HCT116 (cell line): ENCODE measurements at places on chromosomes 3 and 15.
A peak's percentile ranks its signal among the peaks of the same experiment; 100 is the strongest.

- no peaks in the 10 kb centered on the region for H3K4me1 ChIP-seq
- no peak overlapping the region for H3K27ac ChIP-seq
- DNase-seq: no peak
Measured at GRCh38 chr3:105423397-105423796, 56.7 kb downstream of the ALCAM start.

DNA sequence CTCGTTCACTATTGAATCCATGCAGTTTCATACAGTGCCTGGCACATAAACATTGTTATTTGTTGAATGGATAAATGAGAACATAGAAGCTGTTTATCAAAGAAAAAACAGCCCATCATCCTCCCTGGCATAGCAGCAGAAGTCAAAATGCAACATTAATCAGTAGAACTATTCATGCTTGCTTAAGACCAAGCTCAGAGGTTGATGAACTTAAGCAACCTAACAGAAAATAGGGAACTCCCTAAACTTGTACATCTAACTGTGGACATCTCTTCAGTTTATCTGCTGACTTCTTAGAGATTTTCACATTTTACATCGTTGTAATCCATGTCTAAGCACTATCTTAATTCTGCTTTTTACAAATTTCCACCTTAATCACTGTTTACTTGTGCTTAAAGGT lies 29.2 kb downstream of the SENP8 start:
- H3K27me3 ChIP-seq: no peaks in the 10 kb centered on the region
- DNase-seq: no peak
- no peak overlapping the region for H3K27ac ChIP-seq
- H3K36me3 ChIP-seq: no peaks in the 10 kb centered on the region
- no peaks in the 10 kb centered on the region for H3K4me1 ChIP-seq

- DNase-seq: no peak
- no peaks in the 10 kb centered on the region for H3K36me3 ChIP-seq
- no peak overlapping the region for H3K4me3 ChIP-seq
Measured at GRCh38 chr3:73727854-73728253, 103.1 kb upstream of the PDZRN3 start.

GRCh38 chr3:50296721-50297383 lies 2.4 kb downstream of the HYAL3 start:
- no peak for DNase-seq
- H3K27ac ChIP-seq: no peak overlapping the region
- no peak overlapping the region for H3K4me3 ChIP-seq
- H3K27me3 ChIP-seq: no peaks in the 10 kb centered on the region

DNA sequence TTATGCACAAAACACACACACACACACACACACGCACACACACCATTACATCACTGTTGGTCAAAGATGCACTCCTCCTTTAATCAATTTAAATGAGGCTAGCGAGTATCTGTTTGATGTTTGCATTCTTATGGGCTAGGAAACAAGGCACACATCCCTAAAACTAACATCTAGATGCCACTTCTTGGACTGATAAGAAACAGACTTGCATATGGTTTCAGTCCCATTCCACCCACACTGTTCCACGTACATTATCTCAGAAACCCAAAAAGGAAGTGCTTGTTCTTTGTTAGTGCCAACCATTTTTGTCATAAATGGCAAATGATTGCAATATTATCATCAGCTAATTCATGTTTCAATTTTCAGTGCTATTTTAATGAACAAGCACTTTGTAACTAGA lies 69.5 kb downstream of the CCR1 start:
- H3K27me3 ChIP-seq: peaks cover 4% of the 10 kb centered on the region; the same call in 1 of the 2 replicates
- H3K27ac ChIP-seq: no peak overlapping the region
- H3K36me3 ChIP-seq: no peaks in the 10 kb centered on the region
- no peak for DNase-seq
- no peak overlapping the region for H3K4me3 ChIP-seq

DNA sequence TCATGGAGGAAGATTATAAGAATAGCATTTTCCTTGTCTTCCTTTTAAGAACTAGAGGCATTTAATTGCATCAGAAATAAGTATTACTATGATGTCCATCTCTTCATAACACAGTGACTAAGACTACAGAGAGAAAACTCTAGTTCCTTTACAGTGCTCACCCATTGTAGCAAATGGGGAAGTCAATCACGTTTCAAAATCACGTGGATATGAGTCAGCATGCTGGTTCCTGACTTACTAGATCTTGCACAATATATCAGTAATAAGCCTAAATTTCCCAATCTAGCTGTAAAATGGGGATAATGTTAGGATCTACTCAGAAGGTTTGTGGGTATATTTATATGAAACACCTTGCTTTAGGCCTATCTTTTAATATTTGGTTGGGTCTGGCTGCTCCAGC lies 254.8 kb upstream of the EOMES start:
- DNase-seq: no peak
- H3K36me3 ChIP-seq: no peaks in the 10 kb centered on the region
- no peaks in the 10 kb centered on the region for H3K27me3 ChIP-seq
- no peak overlapping the region for H3K4me3 ChIP-seq
- H3K4me1 ChIP-seq: no peaks in the 10 kb centered on the region

DNA sequence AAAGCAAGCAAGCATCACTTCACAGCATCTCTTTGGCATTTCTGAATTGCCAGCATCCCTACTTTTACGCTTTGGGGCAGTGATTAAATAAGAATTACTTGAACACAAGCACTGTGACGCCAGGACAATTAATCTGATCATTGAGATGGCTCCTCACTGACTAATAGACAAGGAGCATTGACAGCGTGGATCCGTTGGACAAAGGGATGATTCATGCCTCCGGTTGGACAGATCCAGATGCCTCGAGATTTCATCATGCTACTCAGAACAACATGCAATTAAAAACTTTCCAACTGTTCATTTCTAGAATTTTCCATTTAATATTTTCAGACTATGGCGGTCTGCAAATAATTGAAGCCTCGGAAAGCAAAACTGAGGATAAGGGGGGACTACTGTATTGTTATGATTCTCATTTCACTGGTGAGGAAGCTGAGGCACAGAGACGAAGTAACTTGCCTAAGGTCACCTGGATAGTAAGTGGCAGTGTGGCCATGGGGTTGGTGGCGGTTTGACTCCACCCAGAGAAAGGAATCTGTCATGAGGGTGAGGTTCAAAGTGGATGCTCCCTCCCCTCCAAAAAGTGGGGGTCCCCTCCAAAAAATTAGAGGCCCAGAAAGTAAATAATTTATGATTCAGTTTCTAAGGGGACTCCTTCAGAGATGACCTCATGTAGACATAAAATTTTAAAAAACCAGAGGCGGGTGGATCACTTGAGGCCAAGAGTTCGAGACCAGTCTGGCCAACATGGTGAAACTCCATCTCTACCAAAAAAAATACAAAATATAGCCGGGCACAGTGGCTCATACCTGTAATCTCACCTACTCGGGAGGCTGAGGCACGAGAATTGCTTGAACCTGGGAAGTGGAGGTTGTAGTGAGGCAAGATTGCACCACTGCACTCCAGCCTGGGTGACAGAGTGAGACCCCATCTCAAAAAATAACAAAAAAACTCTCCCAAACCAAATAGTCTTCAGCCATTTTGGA lies 12.3 kb upstream of the PGPEP1L start:
- peaks cover 21% of the 10 kb centered on the region for H3K4me1 ChIP-seq
- H3K27me3 ChIP-seq: no peaks in the 10 kb centered on the region

GRCh38 chr3:4745235-4745610 lies 234.0 kb upstream of the BHLHE40 start:
- no peaks in the 10 kb centered on the region for H3K36me3 ChIP-seq

DNA sequence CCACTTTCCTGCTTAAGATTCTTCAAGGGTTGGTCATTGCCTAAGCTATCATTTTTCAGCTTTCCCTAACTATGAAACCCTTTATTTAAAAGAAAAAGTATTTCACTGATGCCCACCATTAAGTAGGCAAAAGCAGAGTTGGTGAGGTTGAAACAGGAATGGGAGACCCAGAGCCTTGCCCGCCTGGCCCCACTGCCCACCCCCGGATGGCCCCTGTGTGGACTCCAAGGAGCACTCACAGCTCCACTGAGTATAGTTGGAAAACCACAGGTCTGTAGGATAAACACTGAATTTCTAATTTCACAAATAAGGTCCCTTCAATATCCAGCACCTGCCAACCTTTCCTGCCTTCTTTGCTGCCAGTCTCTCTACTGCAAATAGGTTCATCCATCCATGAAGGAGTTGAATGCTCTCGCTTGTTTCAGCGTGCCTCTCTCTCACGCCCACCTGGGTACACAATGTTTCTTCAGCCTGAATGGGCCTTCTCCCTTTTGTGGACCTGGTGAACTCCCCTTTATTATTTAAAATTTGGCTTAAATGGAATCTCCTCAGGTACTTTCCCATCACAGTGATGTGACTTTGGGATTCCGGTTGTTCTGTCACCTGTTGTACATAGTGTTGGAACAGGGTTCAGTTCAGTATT lies 8.7 kb upstream of the ACAP2 start:
- no peaks in the 10 kb centered on the region for H3K27me3 ChIP-seq
- H3K36me3 ChIP-seq: no peaks in the 10 kb centered on the region
- H3K4me1 ChIP-seq: no peaks in the 10 kb centered on the region
- DNase-seq: no peak
- H3K4me3 ChIP-seq: no peak overlapping the region

DNA sequence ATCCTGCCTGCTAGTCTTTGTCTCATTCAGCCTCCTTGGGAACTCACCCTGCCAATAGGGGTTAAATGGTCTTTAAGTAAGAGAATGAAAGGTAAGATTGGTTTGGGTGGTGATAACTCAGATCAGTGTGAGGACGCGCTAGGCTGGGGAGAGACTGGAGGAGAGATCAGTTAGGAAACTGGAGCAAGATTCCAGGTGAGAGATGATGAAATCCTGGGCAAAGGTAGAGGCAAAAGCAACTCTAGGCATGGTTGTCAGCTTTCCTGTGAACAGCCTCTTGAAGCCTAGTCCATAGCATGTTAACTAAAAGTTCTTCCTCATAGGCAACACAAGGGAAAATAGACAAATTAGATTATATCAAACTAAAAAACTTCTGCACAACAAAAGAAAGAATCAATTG lies 145.2 kb upstream of the ANKRD28 start:
- no peak for DNase-seq
- no peaks in the 10 kb centered on the region for H3K36me3 ChIP-seq
- no peaks in the 10 kb centered on the region for H3K27me3 ChIP-seq
- no peak overlapping the region for H3K4me3 ChIP-seq

- H3K4me1 ChIP-seq: no peaks in the 10 kb centered on the region; the same call in 1 of the 2 replicates
- no peak for DNase-seq
- H3K4me3 ChIP-seq: no peak overlapping the region
Measured at GRCh38 chr3:37712918-37713817, 148.5 kb upstream of the CTDSPL start.

DNA sequence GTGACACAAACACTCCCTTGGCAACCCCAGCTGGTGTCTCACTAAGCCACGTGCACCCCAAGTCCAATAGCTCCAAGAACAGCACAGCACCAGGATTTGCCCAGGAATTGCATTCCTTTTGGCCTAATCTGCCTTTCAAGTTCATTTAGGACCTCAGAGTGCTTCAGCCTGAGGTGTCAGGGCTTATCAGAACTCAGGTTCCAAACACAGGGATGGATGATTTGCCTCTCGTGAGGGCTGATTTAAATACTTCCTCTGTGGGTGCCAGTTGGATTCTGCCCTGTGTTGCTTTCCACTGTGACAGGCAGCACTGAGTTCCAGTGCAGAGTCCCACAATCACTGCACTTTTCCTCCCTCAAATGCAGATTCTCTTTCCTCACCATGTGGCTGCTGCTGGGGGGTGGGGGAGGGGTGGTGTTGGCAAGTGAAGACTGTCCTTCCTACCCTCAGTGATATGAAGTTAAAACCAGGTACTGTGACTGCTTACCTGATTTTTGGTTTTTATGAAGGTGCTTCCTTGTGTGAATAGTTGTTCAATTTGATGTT lies 204.3 kb upstream of the STAC start:
- H3K27ac ChIP-seq: no peak overlapping the region
- no peaks in the 10 kb centered on the region for H3K27me3 ChIP-seq
- no peak for DNase-seq
- no peaks in the 10 kb centered on the region for H3K4me1 ChIP-seq
- no peaks in the 10 kb centered on the region for H3K36me3 ChIP-seq
- no peak overlapping the region for H3K4me3 ChIP-seq

GRCh38 chr3:62109534-62109933 lies 263.8 kb downstream of the FEZF2 start:
- no peaks in the 10 kb centered on the region for H3K27me3 ChIP-seq
- H3K4me1 ChIP-seq: peaks cover 3% of the 10 kb centered on the region; the same call in 1 of the 2 replicates
- no peak overlapping the region for H3K4me3 ChIP-seq
- H3K27ac ChIP-seq: no peak overlapping the region
- DNase-seq: no peak
- no peaks in the 10 kb centered on the region for H3K36me3 ChIP-seq

DNA sequence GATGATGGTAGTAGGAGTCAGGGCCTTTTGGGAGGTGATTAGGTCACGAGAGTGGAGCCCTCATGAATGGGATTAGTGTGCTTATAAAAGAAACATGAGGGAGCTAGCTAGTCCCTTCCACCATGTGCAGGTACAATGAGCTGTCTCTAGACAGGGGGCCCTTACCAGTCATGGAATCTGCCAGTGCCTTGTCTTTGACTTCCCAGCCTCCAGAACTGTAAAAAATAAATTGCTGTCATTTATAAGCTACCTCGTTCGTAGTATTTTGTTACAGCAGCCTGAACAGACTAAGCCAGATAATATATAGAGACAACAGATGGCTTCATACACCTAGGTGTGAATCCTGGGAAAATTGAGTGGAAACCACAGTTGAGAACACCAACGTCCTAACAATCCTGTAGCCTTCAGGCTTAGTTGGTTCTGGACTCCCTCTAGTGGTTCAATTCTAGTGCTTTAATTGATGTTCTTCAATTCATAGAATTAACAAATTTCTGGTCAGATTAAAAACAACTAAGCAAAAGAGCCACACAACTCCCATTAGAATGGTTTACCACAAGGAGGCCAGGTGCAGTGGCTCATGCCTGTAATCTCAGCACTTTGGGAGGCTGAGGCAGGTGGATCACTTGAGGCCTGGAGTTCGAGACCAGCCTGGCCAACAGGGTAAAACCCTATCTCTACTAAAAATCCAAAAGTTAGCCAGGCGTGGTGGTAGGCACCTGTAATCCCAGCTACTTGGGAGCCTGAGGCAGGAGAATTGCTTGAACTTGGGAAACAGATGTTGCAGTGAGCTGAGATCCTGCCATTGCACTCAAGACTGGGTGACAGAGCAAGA lies 21.3 kb upstream of the GATM start:
- no peaks in the 10 kb centered on the region for H3K27me3 ChIP-seq
- peak; percentile 60 for DNase-seq
- no peak overlapping the region for H3K27ac ChIP-seq
- no peak overlapping the region for H3K4me3 ChIP-seq

DNA sequence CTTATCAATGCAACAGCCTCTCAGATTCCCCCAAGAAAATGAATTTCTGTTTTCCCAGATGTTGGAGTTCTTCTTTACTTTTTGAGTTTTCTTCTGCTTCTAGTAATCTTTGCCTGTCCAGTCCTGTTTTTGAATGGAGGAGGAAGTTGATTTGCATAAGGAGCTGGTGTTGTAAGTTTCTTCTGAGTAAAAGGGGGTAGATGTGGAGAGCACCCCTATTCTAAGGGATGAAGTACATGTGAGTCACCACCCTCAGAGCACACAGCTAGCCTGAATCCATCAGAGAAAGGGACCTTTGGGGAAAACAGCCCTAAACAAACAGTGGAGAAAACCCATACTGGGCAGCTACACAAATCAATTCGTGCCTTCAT lies 34.5 kb downstream of the ACAA1 start:
- no peaks in the 10 kb centered on the region for H3K4me1 ChIP-seq
- DNase-seq: no peak
- H3K36me3 ChIP-seq: no peaks in the 10 kb centered on the region
- no peak overlapping the region for H3K27ac ChIP-seq
- peaks cover 5% of the 10 kb centered on the region; the same call in 1 of the 2 replicates for H3K27me3 ChIP-seq
